ENCODE measurements at places on chromosomes 13 and 19.

DNA sequence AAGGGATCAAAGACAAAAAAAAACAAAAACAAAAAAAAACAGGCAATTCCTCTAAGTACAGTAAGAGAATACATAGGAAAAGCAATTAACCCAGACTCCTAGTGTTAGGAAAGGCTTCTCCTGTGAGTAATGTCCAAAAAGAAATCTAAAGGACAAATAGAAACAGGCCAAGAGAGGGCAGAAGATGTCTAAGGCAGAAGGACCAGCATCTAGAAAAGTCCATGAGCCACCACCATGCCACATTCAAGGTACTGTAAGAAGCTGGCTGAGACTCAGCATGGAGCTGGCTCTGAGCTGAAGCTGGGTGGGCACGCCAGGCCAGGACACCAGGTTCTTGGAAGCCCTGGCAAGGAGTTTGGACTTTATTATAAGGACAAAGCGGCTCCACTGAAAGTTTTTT, 118.1 kb upstream of the FRY start:
- DNase-seq = no peak

- DNase-seq = peak; percentile 7
These were observed 23.4 kb downstream of the IPO5 start for GRCh38 chr13:97976610-97977521.

- DNase-seq = no peak
These were observed 75.5 kb downstream of the DPRX start for GRCh38 chr19:53707278-53707677.

- DNase-seq = no peak
These were observed 79.3 kb downstream of the GPC6 start for GRCh38 chr13:93305886-93306285.

GRCh38 chr13:107730813-107731212, 484.5 kb downstream of the LIG4 start:
- DNase-seq = no peak

GRCh38 chr19:40580619-40581018, 3.9 kb downstream of the SHKBP1 start:
- no peak for DNase-seq

DNA sequence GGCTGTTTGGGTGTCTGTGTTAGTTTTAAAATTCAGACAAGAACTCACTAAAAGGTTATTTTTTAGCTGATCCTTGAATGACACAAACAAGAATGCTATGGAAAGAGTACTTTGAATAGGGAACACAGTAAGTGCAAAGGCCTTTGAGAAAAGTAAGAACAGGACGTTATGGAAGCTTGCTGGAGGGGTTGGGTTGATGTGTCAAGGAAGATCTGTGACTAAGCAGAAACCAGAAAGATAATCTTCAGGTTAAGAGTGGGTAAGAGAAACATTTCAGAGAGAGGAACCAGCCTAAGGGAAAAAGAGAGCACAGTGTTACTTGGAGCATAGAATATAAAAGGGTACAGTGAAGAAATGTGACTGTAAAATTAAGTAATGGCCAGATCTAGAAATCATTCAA, 41.2 kb upstream of the TRPC4 start:
- DNase-seq = no peak

DNA sequence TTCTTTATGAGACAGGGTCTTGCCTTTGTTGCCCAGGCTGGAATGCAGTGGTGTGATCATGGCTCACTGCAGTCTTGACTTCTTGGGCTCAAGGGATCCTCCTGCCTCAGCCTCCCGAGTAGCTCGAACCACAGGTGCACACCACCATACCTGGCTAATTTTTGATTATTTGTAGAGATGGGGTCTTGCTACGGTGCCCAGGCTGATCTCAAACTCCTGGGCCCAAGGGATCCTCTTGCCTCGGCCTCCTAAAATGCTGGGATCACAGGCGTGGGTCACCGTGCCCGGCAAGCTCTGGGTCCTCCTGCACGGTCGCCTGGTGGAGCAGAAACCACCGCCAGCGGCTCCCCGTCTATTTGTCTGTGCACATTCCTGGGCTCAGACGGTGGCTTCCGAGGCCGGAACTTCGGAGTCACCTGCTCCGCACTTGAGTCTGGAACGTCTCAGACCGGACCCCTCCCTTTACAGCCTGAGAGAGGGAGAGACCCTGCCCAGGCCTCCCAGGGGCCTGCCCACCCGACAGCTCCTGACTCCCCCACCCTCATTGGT, 22.2 kb downstream of the EFNA2 start:
- no peak for DNase-seq

GRCh38 chr13:30576528-30576927, 41.2 kb upstream of the USPL1 start:
- peak; percentile 30 for DNase-seq

- no peak for DNase-seq
These were observed 13.9 kb upstream of the PAK4 start for GRCh38 chr19:39111593-39112199.

- DNase-seq = peak; percentile 93
These were observed at the start of gene ZNF43 for GRCh38 chr19:21835810-21836444. TSS of gene ZNF43 (minus strand) at chr19:21836182. CDS start at chr19:21836038, 144 bp downstream.

DNA sequence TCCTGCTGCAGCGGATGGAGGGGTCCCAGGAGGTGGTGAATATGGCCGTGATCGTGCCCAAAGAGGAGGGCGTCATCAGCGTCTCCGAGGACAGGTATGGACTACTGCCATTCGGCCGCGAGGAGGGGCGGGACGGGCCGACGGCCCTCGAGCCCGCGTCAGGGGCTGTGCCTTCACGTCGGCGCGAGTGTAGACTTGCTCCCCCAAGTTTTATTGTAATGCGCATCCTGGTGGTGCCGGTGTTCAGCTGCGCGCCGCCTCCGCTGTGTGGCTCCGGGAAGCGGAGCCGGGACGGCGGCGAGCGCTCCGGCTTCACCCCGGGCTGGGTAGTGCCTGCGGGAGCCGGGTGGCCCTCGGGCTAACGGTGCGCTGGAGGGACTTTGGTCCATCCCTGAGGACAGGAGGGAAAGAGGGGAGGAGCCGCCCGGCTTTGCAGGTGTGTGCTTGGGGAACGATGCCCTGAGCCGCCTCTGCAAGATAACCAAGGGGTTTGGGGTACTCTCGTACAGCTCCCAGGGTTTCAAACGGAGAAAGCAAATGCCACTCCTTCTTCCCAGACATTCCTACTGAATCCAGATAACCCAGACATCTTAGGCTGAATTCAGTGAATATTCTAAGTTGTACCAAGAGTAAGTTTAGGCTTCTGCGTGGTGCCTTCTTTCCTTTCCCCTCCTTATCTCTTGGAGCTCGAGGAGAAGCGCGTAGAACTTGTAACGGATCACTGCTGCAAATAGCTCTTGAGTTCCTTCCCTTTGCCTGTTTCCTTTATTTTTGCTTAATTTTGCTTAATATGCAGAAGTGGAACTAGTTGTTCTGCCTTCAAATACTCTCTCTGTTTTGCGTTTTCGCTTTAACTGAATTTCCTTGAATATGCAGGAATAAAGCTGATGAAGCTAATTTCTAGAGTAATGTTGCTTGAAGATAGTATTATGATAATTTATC, 740 bp downstream of the WDFY2 start:
- DNase-seq = peak; percentile 68

- peak; percentile 51 for DNase-seq
These were observed 1.3 kb downstream of the BICRA start for GRCh38 chr19:47609906-47610894.

DNA sequence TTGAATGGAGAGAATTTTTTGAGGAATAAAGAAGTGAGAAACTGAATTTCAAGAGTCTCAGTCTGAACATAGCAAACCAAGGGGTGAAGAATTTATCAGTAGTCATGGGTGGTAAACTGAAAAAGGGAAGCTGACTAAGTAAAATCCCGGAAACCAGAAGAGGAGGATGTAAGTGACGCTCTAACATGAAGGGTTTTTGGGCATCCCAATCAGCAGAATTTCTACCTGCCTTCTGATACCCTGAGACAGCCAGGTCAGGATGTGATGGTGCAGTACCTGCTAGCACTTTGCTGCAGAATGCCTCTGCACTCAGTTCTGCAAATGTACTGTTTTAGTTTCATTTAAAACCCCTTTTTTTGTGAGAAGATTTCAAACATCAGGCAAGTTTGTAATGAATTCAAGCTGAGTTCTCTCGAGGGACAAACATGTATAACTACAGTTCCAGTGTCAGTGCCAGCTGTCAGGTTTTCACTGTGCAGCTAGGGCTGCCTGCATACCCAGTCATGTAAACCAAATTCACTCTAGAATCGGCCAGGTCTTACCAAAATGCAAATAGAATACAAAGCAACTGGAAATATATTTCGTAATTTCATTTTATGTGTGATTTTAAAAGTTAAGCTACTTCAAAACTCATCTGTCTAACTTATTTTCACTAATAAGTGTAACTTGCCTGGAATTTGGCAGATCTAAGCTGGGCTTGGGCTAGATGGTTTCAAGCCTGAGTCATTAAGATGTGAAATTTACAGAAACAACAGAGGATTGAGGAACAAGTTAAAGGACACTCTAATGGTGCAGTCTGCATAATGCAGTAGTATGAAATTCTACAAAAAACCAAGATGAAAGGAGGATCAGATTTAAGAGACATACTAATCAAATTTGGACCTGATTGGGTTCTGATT, 13.8 kb downstream of the METTL21C start:
- peak; percentile 13 for DNase-seq

- no peak for DNase-seq
These were observed 10.9 kb downstream of the ACP4 start for GRCh38 chr19:50801107-50801506.

DNA sequence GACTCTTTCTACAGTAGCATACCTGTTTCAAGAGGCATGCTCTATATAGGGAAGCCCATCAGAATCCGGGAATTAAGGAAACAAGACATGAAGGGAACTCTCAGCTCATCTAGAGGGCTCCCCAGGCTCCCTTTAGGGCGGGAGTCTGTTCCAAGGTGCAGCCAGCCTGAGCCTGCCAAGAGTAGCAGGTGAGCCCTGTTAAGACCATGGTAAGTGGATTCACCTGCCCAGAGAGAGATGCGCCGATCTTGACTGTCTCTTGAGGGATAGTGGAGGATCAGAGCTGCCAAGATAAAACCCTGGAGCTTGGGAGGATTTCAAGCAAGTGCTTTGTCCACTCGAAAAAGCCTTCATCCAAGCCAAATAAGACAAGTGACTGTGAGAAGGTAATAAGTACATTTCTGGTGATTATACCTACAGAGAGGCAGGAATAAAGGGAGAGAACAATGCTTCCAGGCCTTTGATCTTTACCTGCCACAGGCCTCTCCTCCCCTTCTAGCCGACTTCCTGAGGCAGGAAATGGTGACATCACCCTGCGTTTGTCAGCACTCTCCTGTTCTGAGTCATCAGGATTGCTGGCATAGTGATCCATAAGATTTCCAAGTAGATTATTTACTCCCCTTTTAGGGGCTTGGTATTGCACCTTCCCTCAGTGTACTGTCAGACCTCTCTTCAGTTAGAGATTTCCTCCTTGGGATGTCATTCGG, 31.5 kb downstream of the KLF5 start:
- DNase-seq = peak; percentile 33

DNA sequence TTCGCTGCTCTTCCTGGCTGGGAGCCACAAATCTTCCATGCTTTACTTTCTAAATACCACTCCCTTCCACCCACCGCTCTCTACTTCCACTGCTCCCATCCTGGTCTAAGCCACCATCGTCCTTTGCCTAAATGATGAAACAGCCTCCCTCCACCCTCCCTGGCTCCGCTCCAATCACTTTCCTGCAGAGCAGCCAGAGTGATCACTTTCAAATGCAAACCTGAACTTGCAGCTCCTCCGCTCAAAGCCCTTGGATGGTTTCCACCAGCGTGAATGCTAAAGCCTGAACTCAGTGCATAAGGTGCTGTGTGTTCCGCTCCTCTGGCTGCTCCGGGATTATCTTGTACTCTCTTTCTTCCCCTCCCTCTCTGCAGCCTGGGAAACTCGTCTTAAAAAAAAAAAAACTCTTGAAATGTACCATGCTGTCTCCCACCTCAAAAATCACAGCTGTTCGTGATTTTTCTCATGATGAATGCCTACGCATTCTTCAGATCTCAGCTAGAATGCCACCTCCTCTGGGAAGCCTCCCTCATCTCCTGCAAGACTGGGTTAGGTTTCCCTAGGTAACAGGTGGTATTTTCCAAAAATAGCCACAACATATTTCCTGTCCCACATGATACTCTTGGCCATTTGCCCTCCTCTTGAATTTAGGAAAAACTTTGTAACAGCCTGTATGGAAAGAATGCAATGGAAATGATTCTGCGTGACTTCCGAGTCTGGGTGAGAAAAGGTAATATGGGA, 3.7 kb upstream of the SIN3B start:
- no peak for DNase-seq

GRCh38 chr13:77779552-77780272, 82.2 kb downstream of the SLAIN1 start:
- peak; percentile 42 for DNase-seq

- no peak for DNase-seq
These were observed 954.7 kb downstream of the PCDH9 start for GRCh38 chr13:66275416-66275815.

GRCh38 chr13:106533101-106533942, 2.1 kb downstream of the EFNB2 start:
- no peak for DNase-seq

DNA sequence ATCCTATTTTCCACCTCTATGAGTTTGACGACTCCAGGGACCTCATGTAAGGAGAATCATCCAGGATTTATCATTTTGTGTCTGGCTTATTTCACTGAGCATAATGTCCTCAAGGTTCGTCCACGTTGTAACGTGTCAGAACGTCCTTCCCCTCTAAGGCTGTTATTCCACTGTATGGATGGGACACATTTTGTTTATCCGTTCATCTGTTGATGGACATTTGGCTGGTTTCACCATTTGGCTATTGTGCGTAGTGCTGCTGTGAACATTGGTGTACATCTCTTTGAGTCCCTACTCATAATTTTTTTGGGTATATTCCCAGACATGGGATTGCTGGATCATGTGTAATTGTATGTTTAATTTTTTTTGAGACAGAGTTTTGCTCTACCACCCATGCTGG, 21.5 kb downstream of the CRTC1 start:
- no peak for DNase-seq

DNA sequence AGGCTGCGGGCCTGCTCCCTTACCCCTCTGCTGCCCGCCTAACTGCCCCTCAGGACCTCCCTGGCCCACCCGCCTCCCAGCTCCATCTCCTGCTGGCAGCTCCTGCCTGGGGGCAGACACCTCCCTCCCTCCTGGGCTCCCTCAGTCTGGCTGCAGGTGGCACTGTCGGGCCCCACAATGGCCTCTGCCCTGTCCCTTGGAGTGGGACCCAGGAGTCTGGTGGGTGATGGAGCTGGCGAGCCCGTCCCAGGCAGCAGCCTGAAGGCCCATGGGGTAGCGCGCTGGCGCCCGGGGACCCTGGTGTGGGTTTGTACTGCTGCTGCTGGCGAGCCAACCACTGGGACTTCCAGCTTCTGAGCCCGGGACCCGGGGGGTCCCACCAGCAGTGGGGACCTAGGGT, 83.6 kb downstream of the KDM4B start:
- DNase-seq = no peak

- DNase-seq = no peak
These were observed 1.0 kb downstream of the HIF3A start for GRCh38 chr19:46297700-46298478.

GRCh38 chr19:17686592-17687024, 1.5 kb downstream of the UNC13A start:
- no peak for DNase-seq

- no peak for DNase-seq
These were observed 4.9 kb upstream of the OR7A17 start for GRCh38 chr19:14890643-14891379.

GRCh38 chr13:48852911-48853727, 122.6 kb upstream of the FNDC3A start:
- DNase-seq = no peak

- no peak for DNase-seq
These were observed 625.7 kb upstream of the PCDH9 start for GRCh38 chr13:67855741-67856238.
